ENCODE measurements at places on chromosomes 11 and 22.
A peak's percentile ranks its signal among the peaks of the same experiment; 100 is the strongest.

- peak; percentile 42 for DNase-seq
These were observed 63.4 kb downstream of the FLI1 start for GRCh38 chr11:128757235-128757711.

GRCh38 chr11:6576471-6577373 lies 26.7 kb downstream of the RRP8 start:
- no peak for DNase-seq

GRCh38 chr11:23480736-23481135 lies 620.5 kb upstream of the CCDC179 start:
- DNase-seq: no peak

DNA sequence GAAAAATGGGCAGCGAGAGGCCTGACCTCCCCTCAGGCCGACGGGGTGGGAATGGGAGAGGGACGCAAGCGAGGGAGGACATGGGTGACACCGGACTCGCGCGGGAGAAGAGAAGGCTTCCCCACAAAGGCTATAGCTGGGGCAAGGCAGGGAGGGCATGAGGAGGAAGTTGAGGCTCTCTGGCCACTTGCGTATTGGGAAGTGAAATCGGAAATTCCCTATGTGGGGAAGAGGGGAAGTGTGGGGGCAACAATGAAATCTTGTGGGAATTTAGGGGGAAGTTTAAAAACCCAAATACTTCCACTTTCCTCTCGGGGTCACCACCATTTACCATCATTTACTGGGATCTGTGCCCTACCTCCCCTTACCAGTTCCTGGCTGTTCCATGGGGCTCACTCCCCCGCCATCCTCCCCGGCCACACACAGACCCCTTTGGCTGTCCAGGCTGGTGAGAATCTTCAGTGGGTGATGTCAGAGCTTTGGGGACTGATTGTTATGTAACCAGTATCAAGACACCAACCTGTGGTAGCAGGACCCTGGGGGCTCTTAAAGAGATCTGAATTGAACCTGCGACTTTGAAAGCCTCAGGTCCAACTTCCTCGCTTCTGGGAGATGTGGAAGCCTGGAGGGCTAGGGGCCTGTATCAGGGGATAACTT lies 951 bp upstream of the EHD1 start:
- no peak for DNase-seq

GRCh38 chr11:57477507-57478189 lies 17.3 kb downstream of the RTN4RL2 start:
- no peak for DNase-seq
